Osteoblast (primary cell): ENCODE measurements at places on chromosomes 1 and 21. TPM values are rescaled to one million over a fixed set of nuclear protein-coding genes. Genes with fewer than 3 reads are reported as not detected.
A peak's percentile ranks its signal among the peaks of the same experiment; 100 is the strongest.

DNA sequence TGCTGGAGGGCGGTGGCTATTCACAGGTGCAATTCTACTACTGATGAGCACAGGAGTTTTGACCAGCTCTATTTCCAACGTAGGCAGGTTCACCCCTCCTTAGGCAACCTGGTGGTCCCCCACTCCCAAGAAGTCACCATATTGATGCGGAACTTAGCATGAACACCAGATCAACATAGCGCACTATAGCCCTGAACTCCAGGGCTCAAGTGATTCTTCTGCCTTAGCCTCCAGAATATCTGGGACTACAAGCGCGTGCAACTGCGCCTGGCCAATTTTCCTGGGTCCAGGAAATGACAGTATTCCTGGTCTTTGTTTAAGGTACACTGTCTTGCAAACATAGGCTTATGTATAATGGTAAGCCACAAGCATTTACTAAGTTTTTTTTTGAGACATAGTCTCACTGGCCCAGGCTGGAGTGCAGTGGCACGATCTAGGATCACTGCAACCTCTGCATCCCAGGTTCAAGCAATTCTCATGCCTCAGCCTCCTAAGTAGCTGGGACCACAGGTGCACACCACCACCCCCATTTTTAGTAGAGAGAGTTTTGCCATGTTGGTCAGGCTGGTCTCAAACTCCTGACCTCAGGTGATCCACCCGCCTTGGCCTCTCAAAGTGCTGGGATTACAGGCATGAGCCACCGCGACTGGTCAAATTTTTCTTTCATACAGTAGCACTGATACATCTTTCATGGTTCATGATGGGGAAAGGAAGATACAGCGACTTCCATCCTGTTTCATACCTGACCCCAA lies 12.6 kb downstream of the MCL1 start:
- no peaks in the 10 kb centered on the region for H3K27me3 ChIP-seq
- H3K4me1 ChIP-seq: peaks cover 79% of the 10 kb centered on the region
- peaks cover 7% of the 10 kb centered on the region for H3K36me3 ChIP-seq

DNA sequence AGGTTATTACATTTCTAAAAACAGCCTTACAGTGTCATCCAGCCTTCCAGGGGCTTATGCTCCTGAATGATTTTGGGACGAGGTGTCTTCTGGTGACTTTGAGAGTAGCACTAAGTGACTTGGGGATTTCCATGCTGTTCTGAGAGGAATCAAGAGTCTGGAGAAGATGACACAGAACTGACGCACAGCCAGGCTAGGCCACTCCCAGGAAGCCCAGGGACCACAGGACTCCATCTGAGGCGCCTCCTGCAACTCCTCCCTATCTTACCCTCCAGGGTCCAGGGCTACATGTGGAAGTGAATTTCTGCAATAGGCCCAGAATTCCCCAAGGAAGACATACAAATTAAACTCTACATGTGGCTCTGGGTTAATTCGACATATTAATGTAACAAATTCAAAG lies 92.5 kb downstream of the SLC25A24 start:
- H3K4me1 ChIP-seq: no peaks in the 10 kb centered on the region
- H3K27ac ChIP-seq: no peak overlapping the region
- no peaks in the 10 kb centered on the region for H3K27me3 ChIP-seq

DNA sequence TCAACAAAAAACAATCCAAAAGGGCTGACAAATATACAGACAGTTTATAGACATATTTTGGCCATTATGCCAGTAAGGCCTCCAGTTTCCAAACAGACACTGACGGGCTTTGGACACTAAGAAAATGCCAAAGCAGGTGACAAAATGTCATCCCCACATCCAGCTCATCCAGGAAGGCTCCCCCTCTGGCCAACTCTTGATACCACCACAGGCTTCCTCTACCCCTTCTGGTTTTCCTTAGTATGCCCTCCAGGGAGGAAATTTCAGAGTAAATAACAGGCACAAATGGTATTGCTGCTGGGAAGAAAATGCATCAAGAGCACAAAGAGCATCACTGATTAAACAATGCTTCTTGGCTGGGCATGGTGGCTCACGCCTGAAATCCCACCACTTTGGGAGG lies 225.3 kb downstream of the VAV3 start:
- no peak for DNase-seq
- H3K4me3 ChIP-seq: no peak overlapping the region
- H3K27me3 ChIP-seq: no peaks in the 10 kb centered on the region
- H3K27ac ChIP-seq: no peak overlapping the region
- no peaks in the 10 kb centered on the region for H3K4me1 ChIP-seq

DNA sequence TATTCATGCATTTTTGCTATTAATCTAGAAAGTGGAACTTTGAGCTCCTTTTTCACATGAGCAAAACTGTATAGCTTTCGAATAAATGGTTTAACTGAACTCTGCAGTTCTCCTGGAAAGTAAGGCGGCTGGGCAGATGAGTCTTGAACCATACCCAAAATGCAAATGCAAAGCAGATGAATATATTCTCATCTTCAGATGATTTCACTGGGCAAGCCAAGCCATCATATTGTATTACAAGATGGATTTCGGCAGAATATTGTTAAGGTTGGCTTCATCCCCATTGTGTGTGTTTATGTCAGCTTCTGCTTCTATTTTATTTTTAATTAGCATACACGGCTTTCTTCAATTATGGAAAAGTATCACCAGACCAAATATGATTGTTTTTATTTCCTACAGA lies 209.6 kb downstream of the GREM2 start:
- peaks cover 18% of the 10 kb centered on the region for H3K4me1 ChIP-seq
- H3K4me3 ChIP-seq: no peak overlapping the region
- no peak for DNase-seq
- no peaks in the 10 kb centered on the region for H3K27me3 ChIP-seq
- no peak overlapping the region for H3K27ac ChIP-seq
- H3K36me3 ChIP-seq: peaks cover 2% of the 10 kb centered on the region

- H3K27ac ChIP-seq: peak overlapping the region; percentile 76
- H3K27me3 ChIP-seq: no peaks in the 10 kb centered on the region
- H3K4me1 ChIP-seq: peaks cover 40% of the 10 kb centered on the region
- no peaks in the 10 kb centered on the region for H3K36me3 ChIP-seq
- DNase-seq: no peak
These were observed 13.2 kb downstream of the TP53BP2 start for GRCh38 chr1:223832637-223832943.

DNA sequence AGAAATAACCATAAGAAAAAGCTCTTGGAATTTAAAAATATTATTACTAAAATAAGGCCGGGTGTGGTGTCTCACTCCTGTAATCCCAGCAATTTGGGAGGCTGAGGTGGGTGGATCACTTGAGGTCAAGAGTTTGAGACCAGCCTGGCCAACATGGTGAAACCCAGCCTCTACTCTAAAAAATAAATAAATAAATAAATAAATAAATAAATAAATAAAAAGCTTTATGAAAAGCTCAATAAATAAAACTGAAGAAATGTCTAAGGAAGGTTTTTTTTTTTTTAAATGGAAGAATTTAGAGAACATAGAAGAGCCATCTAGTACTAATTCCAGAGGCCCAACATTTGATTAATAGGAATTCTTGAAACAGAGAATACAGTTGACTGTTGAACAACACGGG lies 249.1 kb upstream of the PROX1 start:
- H3K36me3 ChIP-seq: no peaks in the 10 kb centered on the region
- no peak overlapping the region for H3K27ac ChIP-seq
- H3K4me1 ChIP-seq: no peaks in the 10 kb centered on the region
- no peak overlapping the region for H3K4me3 ChIP-seq
- DNase-seq: no peak
- H3K27me3 ChIP-seq: no peaks in the 10 kb centered on the region

Gene HHIPL2
- 0.72 and 0.88 TPM in 2 replicates for total RNA-seq

Gene FMO2
- 2.7 and 2.9 TPM in 2 replicates for total RNA-seq

- no peaks in the 10 kb centered on the region for H3K27me3 ChIP-seq
- no peaks in the 10 kb centered on the region for H3K36me3 ChIP-seq
- H3K4me3 ChIP-seq: no peak overlapping the region
- no peak for DNase-seq
- H3K4me1 ChIP-seq: no peaks in the 10 kb centered on the region
These were observed 127.2 kb upstream of the ATP1B1 start for GRCh38 chr1:168979276-168979675.

Gene RIMS3
- 3.5 and 6.2 TPM in 2 replicates for total RNA-seq

Gene HHAT
- total RNA-seq: 5.1 and 7.4 TPM in 2 replicates

Gene NCF2
- 0.88 and 2.2 TPM in 2 replicates for total RNA-seq

Gene CYYR1
- under 0.01 TPM in 1 of 2 replicates, not detected in the other for total RNA-seq

DNA sequence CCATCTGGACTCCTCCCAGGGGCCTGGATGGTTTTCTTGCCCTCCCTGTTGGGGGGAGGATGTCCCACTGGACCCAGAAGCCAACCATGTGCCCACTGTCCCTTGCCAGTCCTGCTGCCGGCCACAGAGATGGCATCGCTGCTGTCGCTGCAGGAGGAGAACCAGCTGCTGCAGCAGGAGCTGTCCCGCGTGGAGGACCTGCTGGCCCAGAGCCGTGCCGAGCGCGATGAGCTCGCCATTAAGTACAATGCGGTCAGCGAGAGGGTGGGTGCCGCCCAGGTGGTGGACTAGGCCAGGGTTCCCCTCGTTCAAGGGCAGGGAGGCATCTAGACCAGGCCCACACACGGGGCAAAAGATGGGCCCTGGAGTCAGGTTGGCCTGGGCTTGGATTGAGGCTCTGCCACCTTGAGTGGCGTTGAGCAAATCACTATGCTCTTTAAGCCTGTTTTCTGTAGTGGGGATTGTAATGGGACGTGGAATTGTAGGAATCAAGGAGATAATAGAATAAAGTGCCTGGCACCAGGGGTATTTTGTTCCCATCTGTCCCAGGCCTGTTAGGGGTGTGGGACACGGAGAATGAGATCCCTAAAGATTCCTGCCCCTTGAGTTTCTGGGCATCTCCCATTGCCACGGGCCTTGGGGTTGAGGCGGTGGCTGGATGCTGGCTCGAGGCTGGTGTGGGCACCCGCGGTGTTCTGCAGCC lies 2.6 kb downstream of the CROCC start:
- DNase-seq: peak; percentile 86
- no peaks in the 10 kb centered on the region for H3K4me1 ChIP-seq
- no peaks in the 10 kb centered on the region for H3K36me3 ChIP-seq
- no peak overlapping the region for H3K27ac ChIP-seq

DNA sequence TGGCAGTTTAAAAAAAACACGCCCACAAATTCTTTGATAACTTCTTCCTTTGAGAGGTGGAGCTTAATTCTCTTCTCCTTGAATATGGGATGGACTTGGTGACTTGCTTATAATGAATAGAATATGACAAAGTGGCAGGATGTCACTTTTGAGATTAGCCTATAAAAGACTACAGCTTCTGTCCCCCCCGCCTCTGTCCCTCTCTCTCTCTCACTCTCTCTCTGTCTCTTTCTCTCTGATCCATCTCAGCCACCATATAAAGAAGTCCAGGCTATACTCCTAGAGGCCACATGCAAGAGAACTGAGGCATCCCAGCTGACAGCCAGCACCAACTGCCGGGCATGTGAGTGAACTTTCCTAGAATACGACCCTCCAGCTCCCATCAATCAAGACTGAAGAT lies 7.7 kb upstream of the DMBX1 start:
- no peaks in the 10 kb centered on the region for H3K36me3 ChIP-seq
- peak; percentile 58 for DNase-seq
- peaks cover 41% of the 10 kb centered on the region for H3K27me3 ChIP-seq
- no peak overlapping the region for H3K4me3 ChIP-seq
- peaks cover 6% of the 10 kb centered on the region for H3K4me1 ChIP-seq

DNA sequence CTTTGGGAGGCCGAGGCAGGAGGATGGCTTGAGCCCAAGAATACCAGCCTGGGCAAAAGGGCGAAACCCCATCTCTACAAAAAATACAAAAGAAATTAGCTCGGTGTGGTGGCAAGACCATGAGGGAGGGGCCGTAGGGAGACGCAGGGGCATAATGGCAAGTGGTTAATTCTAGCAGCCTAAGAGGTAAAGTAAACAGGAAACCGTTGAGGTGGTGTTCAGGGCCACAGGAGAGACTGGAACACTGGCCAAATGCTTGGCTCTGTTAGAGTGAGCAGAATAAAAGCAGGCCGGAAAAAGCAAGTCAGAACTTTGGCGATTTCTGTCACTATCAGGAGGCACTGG lies 89.2 kb downstream of the RIPK4 start:
- no peaks in the 10 kb centered on the region for H3K36me3 ChIP-seq
- DNase-seq: no peak
- no peak overlapping the region for H3K4me3 ChIP-seq
- peaks cover 12% of the 10 kb centered on the region for H3K4me1 ChIP-seq
- no peaks in the 10 kb centered on the region for H3K27me3 ChIP-seq

DNA sequence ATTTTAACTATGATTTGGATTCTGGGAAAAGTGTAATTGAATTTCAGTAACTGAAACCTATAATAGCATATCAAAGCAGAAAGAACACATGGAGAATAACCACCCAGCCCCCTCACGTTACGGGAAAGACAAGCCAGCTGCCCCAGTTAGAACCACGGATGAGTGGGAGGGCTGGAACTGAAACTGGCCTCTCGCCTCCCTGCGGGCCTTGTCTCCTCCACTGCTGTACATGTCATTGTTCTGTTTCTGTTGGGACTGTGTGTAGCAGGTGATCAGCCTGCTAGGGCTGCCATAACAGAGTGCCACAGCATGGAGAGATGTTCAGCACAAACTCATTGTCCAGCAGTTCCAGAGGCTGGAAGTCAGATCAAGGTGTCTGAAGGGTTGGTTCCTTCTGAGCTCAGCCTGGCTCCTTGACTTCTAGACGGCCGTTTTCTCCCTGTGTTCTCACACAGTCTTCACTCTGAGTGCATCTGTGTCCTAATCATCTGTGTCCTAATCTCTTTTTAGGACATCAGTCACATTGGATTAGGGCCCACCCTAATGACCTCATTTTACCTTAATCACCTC lies 52.4 kb downstream of the MAP3K21 start:
- no peaks in the 10 kb centered on the region for H3K4me1 ChIP-seq
- H3K36me3 ChIP-seq: no peaks in the 10 kb centered on the region
- H3K4me3 ChIP-seq: no peak overlapping the region
- no peaks in the 10 kb centered on the region for H3K27me3 ChIP-seq
- DNase-seq: no peak

GRCh38 chr1:21638531-21639341 lies 30.4 kb downstream of the RAP1GAP start:
- H3K27me3 ChIP-seq: peaks cover 10% of the 10 kb centered on the region
- DNase-seq: no peak
- H3K4me3 ChIP-seq: no peak overlapping the region
- H3K27ac ChIP-seq: no peak overlapping the region
- H3K4me1 ChIP-seq: no peaks in the 10 kb centered on the region

GRCh38 chr1:199546323-199546722 lies 481.2 kb upstream of the NR5A2 start:
- H3K27me3 ChIP-seq: no peaks in the 10 kb centered on the region
- peaks cover 12% of the 10 kb centered on the region for H3K4me1 ChIP-seq
- H3K27ac ChIP-seq: no peak overlapping the region
- H3K4me3 ChIP-seq: no peak overlapping the region

Gene GNAT2
- total RNA-seq: 0.29 and 0.72 TPM in 2 replicates

Gene TRMT13
- total RNA-seq: 9.7 and 10.9 TPM in 2 replicates

DNA sequence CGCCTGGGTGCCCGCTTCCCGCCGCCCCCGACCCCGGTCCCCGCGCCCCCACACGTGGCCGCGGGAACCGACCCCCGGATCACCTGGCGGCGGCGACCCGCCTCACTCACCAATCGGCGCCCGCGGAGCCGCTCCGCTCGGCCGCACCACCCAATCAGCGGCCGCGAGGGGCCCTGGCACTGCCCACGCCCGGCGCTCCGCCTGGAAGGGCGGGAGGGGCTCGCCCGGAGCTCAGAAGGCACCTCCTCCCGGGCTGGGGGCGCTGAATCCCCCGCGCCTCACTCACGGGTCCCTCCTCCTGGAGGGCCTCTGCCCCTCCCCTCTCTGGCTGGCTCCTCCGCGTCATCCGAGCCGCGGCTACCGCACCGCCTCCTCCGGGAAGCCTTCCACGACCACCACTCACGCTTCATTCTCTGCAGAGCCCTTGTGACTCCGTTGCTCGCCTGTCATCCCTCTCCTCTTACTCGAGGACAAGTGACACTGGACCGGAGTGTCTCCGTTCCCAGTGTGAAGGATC lies 374 bp downstream of the SH2D5 start:
- H3K4me3 ChIP-seq: peak overlapping the region; percentile 82
- H3K4me1 ChIP-seq: peaks cover 17% of the 10 kb centered on the region
- H3K27ac ChIP-seq: peak overlapping the region; percentile 85
- DNase-seq: peak; percentile 98
- H3K36me3 ChIP-seq: no peaks in the 10 kb centered on the region
- peaks cover 28% of the 10 kb centered on the region for H3K27me3 ChIP-seq
